ENCODE measurements at places on chromosomes 11 and 22.

DNA sequence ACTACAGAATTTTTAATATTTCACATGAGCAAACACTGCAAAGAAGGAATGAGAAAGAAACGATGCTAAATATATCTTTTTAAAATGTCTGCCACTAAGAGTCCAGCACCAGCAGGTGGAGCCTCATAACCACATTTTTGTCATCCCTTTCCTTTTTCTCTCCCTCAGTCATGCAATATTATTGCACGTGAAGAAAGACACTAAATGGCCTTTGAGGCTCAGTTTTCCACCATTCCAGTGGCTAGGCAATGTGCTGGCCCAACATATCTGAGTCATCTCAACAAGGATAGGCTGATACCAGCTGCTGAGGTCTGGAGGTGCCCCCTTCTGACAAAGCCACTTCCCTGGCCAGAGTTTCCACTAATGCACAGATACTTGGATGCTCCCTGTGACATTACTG lies 1.8 kb downstream of the ALKBH8 start:
- DNase-seq: no peak

DNA sequence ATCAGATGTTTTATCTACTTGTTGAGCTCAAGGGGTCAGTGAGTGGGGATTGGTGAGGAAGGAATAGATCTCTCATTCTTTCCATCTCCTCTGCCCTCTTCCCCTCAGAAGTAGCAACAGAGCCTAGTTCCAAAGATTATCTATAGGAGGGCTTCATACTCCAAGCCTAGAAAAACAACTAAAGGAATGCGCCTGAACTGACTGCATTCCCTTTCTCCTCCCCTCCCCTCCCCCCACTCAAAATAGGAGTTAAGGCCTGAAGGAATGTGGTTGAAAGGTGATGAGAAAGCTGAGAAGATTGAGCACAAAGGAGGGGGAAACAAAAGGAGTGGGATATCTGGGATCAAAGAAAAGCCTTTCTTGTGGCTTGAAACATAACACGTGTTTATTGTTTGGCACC lies 10.5 kb downstream of the EMSY start:
- DNase-seq: peak; percentile 61

DNA sequence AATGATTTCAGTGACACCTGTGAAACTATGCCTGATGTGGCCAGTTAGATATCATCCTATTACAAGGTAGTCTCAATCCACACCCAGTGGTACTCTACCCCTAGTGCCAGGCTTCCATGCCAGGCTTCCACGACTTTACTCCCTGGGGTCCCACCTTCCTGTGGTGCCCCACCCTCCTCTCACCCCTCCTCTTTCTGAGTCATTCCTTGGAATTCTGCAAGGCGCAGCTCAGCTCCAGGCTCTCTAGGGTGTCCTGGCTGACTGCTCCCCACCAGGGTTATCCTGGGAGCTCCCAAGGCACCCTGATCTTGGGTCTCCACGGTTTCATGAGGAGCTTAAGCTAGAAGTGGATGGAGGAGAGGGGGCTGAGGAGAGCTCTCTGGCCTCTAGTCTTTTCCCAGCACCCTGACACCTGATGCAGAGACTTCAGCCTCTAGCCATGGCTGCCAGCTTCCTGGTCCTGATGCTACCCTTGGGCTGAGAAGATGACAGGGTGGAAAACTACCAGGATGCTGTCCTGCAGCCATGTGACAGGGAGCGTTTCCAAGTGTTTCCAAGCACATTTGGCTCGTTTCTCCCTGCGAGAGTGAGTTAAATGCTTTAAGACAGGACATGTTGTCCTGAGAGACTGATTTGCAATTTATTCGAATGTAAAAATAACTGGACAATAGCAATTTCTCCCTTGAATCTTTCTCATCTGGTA lies 1461.2 kb downstream of the TBC1D22A start:
- no peak for DNase-seq

- DNase-seq: no peak
Observed at GRCh38 chr11:45272701-45273100, 13.4 kb downstream of the SYT13 start.

GRCh38 chr11:111911563-111912401 lies at the start of gene CRYAB:
TSS of gene CRYAB (minus strand) at chr11:111911770. CDS start at chr11:111911724, 46 bp downstream.
- peak; percentile 48 for DNase-seq

- peak; percentile 66 for DNase-seq
Observed at GRCh38 chr22:44882226-44882905, 127.4 kb downstream of the PHF21B start.

GRCh38 chr22:20107951-20108756 lies 7.8 kb upstream of the RANBP1 start:
- no peak for DNase-seq

DNA sequence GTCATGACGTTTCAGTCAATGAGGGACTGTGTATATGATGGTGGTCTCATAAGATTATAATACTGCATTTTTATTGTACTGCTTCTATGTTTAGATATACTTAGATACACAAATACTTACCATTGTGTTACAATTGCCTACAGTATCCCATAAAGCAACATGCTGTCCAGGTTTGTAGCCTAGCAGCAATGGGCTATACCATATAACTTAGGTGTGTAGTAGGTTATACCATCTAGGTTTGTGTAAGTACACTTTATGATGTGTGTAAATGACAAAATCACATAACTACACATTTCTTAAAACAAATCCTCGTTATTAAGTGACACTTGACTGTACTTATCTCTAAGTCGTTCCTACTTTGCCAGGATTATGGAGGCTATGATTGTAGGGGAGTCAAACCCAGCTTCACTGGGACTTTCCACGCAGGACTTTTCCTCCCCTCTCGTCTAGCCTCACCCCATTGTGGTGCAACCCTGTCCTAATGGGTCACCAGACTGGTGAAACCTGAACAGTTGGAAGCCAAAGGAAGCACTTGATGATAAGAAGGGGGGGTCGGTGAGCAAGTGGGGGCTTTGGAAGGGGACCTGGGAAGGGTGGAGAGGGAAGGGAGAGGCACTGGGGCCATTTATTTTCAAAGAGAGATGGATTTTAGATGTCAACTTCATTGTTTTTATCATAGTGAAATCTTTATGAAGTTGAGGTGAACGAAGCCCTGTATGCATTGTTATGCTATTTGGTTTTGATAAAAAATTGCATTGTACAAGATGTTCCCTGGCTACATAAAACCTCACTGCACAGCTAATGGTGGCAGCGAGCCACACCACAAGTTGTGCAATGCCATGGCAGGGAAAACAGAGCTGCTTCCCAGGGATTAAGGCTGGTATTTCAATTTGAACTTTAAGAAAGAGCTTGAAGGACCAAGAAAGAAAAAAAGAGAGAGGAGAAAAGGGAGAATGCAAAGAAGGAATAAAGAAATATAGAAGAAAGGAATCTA lies 129.1 kb downstream of the EHF start:
- no peak for DNase-seq

DNA sequence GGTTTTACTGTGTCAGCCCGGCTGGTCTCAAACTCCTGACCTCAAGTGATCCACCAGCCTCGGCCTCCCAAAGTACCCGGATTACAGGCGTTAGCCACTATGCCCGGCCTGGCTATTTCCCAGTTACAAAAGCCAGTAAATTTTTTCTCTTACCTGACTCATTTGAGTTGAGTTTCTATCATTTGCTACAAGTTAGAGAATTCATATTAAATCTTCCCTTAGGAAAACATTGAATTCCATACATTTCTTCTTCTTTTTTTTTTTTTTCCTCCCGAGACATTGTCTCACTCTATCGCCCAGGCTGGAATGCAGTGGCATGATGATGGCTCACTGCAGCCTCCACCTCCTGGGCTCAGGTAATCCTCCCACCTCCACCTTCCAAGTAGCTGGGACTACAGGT lies 26.0 kb downstream of the CHEK2 start:
- DNase-seq: no peak

- no peak for DNase-seq
Observed at GRCh38 chr11:112322173-112322790, 61.6 kb upstream of the PLET1 start.

- DNase-seq: peak; percentile 82
Observed at GRCh38 chr11:111978028-111978771, 41.1 kb downstream of the DIXDC1 start.
